ENCODE measurements at places on chromosomes 13 and 19. TPM values are rescaled to one million over a fixed set of nuclear protein-coding genes. Genes with fewer than 3 reads are reported as not detected.
A peak's percentile ranks its signal among the peaks of the same experiment; 100 is the strongest.

DNA sequence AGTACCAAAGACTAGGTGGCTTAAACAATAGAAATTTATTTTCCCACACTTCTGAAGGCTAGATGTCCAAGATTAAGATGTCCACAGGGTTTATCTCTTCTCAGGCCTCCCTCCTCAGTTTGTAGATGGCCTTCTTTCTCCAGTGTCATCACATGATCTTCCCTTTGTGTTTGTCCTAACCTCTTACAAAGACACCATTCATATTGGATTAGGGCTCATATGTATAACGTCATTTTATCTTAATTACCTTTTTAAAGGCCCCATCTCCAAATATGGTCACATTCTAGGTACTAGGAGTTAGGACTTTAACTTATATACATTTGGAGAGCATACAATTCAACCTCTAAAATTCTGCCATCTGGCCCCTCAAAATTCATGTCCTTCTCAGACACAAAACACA lies 34.3 kb downstream of the N4BP2L2 start:
- no peak for DNase-seq

Gene CD22
- 0.56 TPM for total RNA-seq

Gene NDUFA3
- total RNA-seq = 493 TPM

- DNase-seq = no peak
These were observed 99.1 kb downstream of the UQCRFS1 start for GRCh38 chr19:29113838-29114237.

Gene TMC4
- 0.91 TPM for total RNA-seq

DNA sequence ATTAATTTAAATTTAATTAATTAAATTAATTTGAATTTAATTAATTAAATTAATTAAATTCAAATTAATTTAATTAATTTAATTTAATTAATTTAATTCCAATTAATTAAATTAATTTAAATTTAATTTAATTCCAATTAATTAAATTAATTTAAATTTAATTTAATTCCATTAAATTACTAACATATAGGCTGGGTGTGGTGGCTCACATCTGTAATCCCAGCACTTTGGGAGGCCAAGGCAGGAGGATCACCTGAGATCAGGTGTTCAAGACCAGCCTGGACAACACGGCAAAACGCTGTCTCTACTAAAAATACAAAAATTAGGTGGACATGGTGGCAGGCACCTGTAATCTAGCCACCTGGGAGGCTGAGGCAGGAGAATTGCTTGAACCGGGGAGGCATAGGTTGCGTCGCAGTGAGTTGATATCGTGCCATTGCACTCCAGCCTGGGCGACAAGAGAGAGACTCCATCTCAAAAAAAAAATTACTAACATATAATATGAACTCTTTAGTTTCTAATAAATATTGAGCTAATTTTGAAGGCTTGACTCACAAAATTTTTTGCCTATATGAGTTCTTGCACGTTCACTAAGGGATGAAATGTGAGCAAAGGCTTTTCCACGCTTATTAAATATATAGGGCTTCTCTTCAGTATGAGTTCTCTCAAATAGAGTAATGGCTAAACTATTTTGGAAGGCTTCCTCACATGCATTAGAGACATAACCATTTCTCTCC lies 9.0 kb upstream of the USP29 start:
- DNase-seq = no peak

DNA sequence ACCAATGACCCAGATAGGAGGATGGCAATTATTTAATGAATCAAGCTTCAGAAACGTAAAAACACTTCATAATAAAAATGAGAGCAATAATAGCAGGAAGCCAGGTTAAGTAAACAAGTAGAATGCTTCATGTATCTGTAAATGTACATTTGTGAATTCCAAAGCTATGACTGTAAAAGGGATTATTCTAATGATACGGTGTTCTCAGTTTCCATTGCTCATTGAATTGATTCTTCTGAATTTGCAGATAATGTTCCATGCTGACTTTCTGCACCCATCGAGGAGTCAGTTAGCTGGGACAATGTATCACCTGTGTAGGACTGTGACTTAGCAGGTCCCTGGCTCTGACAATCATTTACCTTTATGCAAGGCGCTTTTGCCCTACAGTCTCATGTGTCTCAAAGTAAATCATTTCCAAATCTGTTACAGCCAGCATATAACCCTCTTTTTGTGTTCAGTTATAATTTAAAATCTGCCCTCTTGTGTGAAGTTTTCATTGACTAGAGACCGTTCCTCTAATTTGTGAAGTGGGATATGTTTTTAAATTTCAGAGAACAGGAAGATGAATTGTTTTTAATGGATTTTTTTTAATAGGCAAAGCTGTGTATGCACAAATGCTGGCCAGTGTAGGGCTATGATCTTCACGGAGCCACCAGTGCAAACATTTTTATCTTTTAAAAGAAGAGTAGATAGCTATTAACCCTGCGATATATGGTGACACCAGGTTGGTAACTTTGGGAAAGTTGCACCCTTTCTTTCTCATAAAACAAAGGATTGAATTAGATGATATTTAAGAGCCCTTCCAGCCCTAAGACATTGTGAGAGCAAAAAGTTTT lies 267.1 kb downstream of the KLF5 start:
- DNase-seq = no peak

DNA sequence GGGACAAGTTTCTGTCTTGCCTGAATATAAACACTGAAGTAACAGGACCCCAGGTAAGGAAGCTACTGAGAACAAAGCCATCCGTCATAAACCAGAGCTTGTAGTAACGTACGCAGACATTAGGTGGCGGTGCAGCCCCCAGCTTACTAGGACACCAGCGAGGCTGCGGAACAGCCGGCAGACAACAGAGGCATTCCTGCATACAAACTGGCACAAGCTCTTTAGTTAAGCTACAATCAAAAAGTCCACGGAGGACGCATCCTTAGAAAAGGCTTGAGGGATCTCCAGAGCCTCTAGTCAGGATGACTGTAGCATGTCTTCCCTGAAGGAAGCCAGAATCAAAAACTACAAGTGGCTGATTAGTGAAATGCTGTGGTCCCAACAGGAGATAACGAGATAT lies 26.2 kb downstream of the ZNF160 start:
- DNase-seq = peak; percentile 67

Data from Right ventricle myocardium superior (tissue), 1 donor.